T-cell (primary cell): ENCODE measurements at places on chromosomes 12 and 14. TPM values are rescaled to one million over a fixed set of nuclear protein-coding genes. Genes with fewer than 3 reads are reported as not detected.

GRCh38 chr12:75702477-75703093 is 191.2 kb upstream of the KRR1 start:
- no peak for DNase-seq

- no peak for DNase-seq
Observed at GRCh38 chr12:123396954-123397353, 13.0 kb downstream of the KMT5A start.

GRCh38 chr12:10182354-10183049 is 3.7 kb downstream of the TMEM52B start:
- no peak for DNase-seq

GRCh38 chr14:55416866-55417265 is 5.2 kb upstream of the ATG14 start:
- no peak for DNase-seq

DNA sequence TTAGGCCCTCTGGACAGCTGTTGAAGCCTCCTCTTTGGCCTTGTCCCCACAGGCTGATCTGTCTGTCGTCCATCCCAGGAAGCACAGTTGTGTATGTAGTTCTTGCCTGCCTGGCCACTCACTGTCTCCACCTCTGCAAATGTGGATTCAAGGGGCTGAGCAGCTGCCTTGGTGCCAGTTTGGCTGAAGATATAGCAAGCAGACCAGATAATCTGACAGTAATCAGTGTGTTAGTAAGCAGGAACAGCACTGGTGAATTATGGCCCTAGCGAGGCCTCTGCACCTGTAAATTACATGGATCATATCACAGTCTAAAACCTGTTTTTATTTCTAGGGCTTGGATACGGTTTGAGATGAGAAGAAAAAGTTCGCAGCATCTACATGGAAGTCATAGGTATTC is 282.5 kb upstream of the NOS1 start:
- DNase-seq: no peak

The PIK3C2G gene
- total RNA-seq: not detected

The TCTN2 gene
- total RNA-seq: 5.4 TPM

The C12orf56 gene
- 0.23 TPM for total RNA-seq
